Kidney epithelial cell (primary cell): ENCODE measurements at places on chromosomes 4 and X. TPM values are rescaled to one million over a fixed set of nuclear protein-coding genes. Genes with fewer than 3 reads are reported as not detected.

SMIM10L2A gene
- 3.8 and 4.2 TPM in 2 replicates for total RNA-seq

WAS gene
- 2.2 TPM in 1 of 2 replicates, not detected in the other for total RNA-seq

MTCP1 gene
- total RNA-seq, result 0.27 and 1.1 TPM in 2 replicates

DNA sequence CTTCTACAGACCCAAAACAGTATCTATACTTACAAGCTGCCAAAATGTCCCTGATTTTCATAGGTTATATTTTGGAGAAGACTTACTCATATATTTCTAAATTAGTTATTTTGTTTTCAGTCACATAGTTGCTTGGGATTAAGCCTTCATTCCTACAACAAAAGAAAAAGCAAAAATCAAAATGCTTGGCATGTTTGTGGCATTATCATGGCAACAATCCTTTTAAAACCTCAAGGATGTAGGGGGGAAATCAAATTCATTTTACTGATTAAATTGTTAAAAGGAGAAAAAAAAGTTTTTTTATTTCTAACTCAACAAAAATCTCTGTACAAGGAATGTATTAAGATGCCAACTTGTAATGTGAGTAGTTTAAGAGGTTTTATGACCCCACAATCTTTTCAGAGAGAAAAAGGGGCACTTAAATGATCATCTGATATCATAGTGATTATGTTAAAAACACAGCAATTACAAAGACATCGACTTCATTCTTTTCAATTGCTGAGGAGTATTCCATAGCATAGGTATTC lies 23.5 kb downstream of the TXK start:
- no peak for DNase-seq

DNA sequence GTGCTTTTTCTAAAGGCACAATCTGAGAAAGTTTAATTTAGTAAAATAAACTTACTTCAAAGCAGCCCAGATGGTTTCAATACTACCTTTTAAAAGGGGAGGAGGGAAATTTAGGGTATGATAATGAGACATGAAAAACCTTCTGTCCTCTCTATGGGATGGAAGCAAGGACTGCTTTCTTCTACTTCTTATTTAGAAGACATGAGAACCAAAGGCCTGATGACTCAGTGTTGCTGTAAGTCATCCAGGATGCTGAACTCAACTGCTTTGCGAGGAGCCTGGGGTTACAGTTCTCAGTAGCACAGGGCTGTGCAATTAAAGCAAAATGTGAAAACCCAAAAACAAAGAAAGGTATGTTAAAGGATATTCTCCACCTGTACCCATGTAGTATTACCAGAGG lies 140.8 kb upstream of the EDNRA start:
- peak; percentile 48 for DNase-seq

DNA sequence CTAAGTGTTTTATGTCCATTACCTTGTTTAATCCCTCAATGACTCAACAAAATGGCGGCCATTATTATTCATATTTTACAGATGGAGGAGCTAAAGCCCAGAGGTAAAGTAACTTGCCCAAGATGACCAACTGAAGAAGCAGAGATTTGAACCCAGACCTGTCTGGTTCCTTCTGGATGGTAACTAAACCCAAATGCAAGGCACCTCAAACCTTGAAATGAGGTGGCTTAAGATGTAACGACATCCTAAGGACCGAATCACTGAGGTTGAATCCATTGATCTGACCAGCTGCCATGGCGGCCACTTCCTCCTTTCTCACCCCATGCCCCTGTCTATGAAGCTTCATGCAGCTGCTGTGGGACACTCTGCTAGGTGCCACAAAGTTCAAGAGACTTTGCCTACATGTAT lies 932 bp downstream of the TLR10 start:
- no peak for DNase-seq

DNA sequence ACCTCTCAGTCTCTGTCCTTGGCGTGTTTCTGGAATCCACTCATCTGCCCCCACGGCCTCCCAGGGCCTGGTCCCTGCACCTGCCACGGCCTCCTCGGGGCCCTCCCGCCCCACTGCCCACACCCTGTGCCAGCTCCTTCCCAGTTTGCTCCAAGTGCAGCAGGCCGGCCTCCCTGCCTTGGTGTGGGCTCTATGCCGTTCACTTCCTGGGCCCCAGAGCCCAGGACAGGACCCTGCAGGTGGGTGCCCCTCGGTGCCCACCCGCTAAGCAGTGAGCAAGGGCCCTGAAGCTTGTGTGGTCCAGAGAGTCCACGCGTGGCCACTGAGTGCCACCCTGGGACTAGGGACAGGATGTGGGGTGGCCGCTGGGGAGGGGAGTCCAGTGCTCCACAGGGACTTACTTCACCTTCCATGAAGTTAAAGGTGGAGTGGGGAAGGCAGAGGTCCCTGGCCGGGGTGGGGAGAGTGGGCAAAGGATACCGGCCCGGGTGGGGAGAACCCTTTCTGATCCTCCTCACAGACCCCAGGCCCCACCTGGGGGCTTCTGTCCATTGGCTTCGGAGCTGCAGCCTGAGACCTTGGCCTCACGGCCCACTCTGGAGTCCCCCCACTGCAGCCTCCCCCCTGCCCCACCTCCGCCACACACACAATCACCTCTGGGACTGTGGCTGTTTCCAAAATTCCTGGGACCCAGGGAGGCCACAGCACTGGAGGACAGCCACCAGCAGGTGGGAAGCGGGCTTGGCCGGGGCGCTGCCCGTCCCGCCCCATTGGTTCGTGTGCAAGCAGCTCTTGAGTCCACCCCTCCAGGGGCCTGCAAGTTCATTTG lies 60.0 kb upstream of the NKX1-1 start:
- DNase-seq, result no peak

- no peak for DNase-seq
Observed at GRCh38 chrX:149504226-149504914, 736 bp downstream of the IDS start.

GRCh38 chrX:146054311-146054710 lies 236.7 kb downstream of the SLITRK2 start:
- no peak for DNase-seq

DNA sequence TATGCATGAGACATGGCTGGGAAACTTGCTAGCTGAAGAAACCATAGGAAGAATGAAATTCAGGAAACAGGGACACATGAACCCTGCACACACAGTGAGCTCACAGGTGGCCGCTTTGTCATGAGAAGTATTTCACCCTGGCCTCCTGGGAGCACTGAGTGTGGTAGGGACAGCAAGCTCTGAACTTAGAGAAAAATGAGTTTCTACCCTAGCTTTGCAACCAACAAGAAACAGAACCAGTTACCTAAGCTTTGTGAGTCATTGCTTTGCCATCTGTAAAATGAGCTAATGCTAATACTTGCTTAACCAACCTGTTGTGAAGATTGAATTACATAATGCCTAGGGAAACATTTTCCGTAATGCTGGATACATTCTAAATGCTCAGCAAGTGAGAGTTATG lies 206.6 kb upstream of the HS3ST1 start:
- DNase-seq, result peak; percentile 96

- no peak for DNase-seq
Observed at GRCh38 chrX:71514367-71515037, 18.4 kb upstream of the OGT start.
